Mesangial cell (primary cell): ENCODE measurements at places on chromosomes 1 and 21. TPM values are rescaled to one million over a fixed set of nuclear protein-coding genes. Genes with fewer than 3 reads are reported as not detected.

Gene NBPF4
- not detected in 2 replicates for total RNA-seq

Gene TMEM81
- total RNA-seq: 0.89 and 1.5 TPM in 2 replicates

Gene CLIC6
- under 0.01 TPM in 2 replicates for total RNA-seq

Gene PROX1
- under 0.01 and 0.51 TPM in 2 replicates for total RNA-seq

Gene F13B
- total RNA-seq: not detected in 2 replicates

Gene HSPB7
- total RNA-seq: 0.13 TPM in 1 of 2 replicates, not detected in the other

Gene FNDC10
- 6.4 and 11.2 TPM in 2 replicates for total RNA-seq

Gene GLIS1
- total RNA-seq: 6.7 and 12.5 TPM in 2 replicates

Gene SLC25A34
- total RNA-seq: 0.13 and 2.1 TPM in 2 replicates

Gene PTGER3
- total RNA-seq: not detected in 2 replicates

Gene MYOG
- not detected in 2 replicates for total RNA-seq

Gene TRIM45
- total RNA-seq: 3.3 and 9.9 TPM in 2 replicates

Gene FAM177B
- not detected in 2 replicates for total RNA-seq

Gene RASSF5
- total RNA-seq: 2.1 and 16.4 TPM in 2 replicates

Gene MTARC1
- 4.2 and 5.2 TPM in 2 replicates for total RNA-seq

Gene PLEKHN1
- total RNA-seq: 4.8 and 5.5 TPM in 2 replicates

Gene PHGDH
- 167 and 189 TPM in 2 replicates for total RNA-seq

Gene HPCAL4
- not detected in 2 replicates for total RNA-seq

Gene SLFNL1
- under 0.01 and 0.13 TPM in 2 replicates for total RNA-seq

Gene CRNN
- total RNA-seq: not detected in 2 replicates

Gene GPX7
- total RNA-seq: 55.1 and 59.7 TPM in 2 replicates

Gene DYNLT4
- 0.76 TPM in 1 of 2 replicates, not detected in the other for total RNA-seq

Gene GJA8
- not detected in 2 replicates for total RNA-seq

Gene CFHR3
- total RNA-seq: not detected in 2 replicates

Gene XKR8
- total RNA-seq: 8.3 and 11.4 TPM in 2 replicates

Gene LCE2A
- total RNA-seq: not detected in 2 replicates

Gene OLIG1
- not detected in 2 replicates for total RNA-seq

Gene RGS16
- total RNA-seq: 0.16 and 0.38 TPM in 2 replicates

Gene CDA
- total RNA-seq: 3.0 and 4.4 TPM in 2 replicates

Gene SPRR1A
- total RNA-seq: not detected in 2 replicates

Gene PARK7
- total RNA-seq: 109 and 152 TPM in 2 replicates

Gene FAM229A
- total RNA-seq: 1.3 and 4.2 TPM in 2 replicates

Gene FMO2
- total RNA-seq: not detected in 2 replicates
